ENCODE measurements at places on chromosomes 13 and 19.
A peak's percentile ranks its signal among the peaks of the same experiment; 100 is the strongest.

- no peak for DNase-seq
These were observed 61.2 kb upstream of the ARGLU1 start for GRCh38 chr13:106628936-106629659.

- DNase-seq: no peak
These were observed 321.7 kb downstream of the DCT start for GRCh38 chr13:94157705-94158218.

- no peak for DNase-seq
These were observed 1289.4 kb downstream of the PCDH9 start for GRCh38 chr13:65940720-65941119.

DNA sequence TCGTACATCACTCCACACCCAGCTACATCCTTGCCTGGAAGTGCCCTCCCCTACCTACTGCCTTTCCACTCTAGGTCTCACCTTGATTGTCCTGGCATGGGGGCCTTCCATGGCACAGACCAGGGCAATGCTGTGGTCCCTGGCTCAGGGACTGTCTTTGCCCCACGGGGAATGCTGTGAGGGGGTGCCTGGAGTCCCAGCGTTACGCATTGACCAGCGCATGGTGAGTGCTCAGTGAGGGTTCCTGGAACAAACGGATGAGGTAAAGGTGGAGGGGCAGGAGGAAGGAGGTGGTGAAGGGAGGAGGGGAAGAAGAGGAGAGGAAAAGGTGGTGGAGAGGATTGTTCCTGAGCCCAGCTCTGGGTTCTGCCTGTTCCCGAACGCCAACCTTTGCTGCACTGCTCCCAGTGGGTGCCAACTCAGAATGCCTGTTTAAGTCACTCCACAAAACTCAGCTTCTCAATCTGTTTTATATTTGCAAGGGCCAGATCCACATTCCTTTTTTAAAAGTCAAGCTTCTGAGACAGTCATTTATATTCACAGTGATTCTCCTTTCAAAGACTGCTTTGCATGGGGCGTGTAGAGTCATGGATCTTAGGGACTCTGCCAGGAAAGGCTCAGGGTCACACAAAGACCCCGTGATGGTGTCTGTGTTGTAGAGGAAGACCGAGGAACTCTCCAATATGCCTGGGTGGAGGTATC lies 40.8 kb downstream of the CHST8 start:
- no peak for DNase-seq

- peak; percentile 92 for DNase-seq
These were observed at the start of gene ZSWIM4 for GRCh38 chr19:13794757-13795589. Gene ZSWIM4 (plus strand): TSS chr19:13795443. CDS start chr19:13795649, 206 bp downstream.

- no peak for DNase-seq
These were observed 9.7 kb upstream of the STRN4 start for GRCh38 chr19:46755853-46756543.

GRCh38 chr19:53311044-53311443 lies 22.5 kb upstream of the ZNF845 start:
- DNase-seq: no peak

DNA sequence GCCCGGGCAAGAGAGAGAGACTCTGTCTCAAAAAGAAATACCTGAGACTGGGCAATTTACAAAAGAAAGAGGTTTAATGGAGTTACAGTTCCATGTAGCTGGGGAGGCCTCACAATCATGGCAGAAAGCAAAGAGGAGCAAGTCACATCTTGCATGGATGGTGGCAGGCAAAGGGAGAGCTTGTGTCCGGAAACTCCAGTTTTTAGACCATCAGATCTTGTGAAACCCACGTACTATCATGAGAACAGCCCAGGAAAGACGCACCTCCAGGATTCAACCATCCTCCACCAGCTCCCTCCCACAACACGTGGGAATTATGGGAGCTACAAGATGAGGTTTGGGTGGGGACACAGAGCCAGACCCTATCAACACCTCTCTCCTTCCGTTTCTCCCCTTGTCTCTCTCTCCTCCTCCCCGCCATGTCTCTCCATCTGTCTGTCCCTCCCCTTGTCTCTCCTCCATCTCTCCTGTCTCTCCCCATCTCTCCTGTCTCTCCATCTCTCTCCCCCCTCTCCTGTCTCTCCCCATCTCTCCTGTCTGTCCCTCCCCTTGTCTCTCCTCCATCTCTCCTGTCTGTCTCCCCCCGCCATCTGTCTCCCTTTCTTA lies 10.0 kb downstream of the POLR2E start:
- no peak for DNase-seq

- DNase-seq: no peak
These were observed 5.2 kb downstream of the EFNB2 start for GRCh38 chr13:106530171-106530851.

DNA sequence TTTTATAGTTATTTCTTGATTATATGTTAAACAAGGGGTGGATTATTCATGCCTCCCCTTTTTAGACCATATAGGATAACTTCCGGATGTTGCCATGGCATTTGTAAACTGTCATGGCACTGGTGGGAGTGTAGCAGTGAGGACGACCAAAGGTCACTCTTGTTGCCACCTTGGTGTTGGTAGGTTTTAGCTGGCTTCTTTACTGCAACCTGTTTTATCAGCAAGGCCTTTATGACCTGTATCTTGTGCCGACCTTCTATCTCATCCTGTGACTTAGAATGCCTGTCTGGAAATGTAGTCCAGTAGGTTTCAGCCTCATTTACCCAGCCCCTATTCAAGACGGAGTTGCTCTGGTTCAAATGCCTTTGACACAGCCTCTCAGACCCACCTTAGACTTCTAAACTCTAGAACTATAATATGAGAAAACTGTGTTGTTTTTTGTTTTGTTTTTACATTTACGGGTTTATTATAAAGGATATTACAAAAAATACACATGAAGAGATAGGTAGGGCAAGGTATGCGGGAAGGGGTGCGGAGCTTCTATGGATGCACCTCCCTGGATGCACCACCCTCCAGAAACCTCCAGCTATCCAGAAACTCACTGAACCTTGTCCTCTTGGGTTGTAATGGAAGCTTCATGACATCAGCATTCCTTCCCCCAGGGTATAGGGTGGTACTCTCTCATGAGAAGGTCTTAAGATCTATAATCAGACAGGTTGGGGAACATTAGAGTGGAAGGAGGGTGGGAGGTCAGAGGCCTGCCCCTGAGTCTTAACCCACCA lies 15.8 kb upstream of the SPRYD7 start:
- DNase-seq: no peak

DNA sequence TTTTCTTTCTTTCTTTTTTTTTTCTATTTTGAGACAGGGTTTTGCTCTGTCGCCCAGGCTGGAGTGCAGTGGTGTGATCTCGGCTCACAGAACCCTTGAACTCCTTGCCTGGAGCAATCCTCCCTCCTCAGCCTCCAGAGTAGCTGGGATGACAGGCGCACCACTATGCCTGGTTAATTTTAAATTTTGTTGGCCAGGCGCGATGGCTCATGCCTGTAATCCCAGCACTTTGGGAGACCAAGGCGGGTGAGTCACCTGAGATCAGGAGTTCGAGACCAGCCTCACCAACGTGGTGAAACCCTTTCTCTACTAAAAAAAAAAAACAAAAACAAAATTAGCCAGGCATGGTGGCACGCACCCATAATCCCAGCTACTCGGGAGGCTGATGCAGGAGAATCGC lies 8.7 kb upstream of the SBNO2 start:
- DNase-seq: no peak

DNA sequence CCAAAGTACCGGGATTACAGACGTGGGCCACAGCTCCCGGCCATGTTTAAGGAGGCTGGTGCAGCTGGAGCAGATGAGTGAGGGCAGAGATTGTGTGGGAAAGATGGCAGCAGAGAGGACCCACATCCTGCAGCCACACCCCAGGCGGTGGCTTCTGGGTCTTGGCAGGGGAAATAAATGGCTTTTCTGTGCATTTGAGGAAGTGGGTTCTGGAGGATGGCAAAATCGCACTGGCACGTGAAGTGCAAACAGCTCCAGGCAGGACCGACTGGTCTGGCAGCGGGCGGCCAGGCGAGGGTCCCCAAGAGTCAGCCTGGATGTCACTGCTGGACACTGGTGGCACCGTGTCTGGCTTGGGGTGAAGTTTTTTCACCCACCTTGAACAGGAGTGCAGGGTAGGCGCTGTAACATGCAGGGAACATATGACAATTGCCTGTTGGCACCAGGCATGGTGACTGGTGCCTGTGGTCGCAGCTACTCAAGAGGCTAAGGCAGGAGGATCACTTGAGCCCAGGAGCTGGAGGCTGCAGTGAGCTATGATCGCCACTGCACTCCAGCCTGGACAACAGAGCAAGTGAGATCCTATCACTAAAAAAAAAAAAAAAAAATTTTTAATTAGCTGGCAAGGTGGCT lies 8.4 kb downstream of the B3GNT3 start:
- no peak for DNase-seq

GRCh38 chr13:102897371-102898138 lies 51.7 kb downstream of the ERCC5 start:
- DNase-seq: no peak

DNA sequence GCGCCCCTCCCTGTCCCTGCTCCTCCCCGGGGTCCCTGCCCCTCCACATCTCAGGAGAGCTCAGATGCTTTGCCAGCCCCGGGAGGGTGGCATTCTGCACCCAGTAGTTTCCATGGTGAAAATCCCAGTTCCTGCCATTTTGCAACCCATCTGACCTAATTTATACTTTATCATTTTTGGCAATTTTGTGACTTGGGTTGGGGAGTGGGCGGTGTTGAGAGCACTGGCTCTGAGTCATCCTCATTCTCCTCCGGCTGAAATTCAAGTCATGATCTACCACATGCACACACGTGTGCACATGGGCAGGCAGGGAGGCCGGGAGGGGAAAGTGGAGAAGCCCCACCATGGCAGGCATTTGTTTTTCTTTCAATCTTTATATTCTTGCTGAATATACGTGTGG lies 208.6 kb downstream of the URI1 start:
- DNase-seq: no peak

DNA sequence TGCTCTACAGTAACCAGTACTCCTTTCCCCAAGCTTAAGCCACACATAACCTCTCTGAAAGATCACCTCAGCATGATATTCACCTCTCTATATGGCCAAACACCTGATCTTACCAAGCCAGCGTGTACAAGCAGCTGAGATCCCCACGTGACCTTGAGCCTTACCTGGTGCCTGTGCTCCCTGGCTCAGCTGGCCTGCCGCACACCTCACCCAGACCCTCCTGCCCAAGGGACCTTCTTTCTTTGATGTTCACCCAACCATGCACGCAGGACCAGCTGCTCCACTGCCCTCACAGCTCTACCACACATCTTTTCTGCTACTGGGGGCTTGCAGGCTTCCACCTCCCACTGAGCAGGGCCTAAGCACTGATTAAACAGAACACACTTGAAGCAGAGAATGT lies 9.0 kb downstream of the DHRS12 start:
- DNase-seq: no peak

GRCh38 chr13:42477596-42478190 lies 96.3 kb upstream of the TNFSF11 start:
- DNase-seq: no peak

- DNase-seq: no peak
These were observed 17.7 kb upstream of the RUBCNL start for GRCh38 chr13:46404733-46405100.

GRCh38 chr19:31332096-31332495 lies 17.1 kb downstream of the TSHZ3 start:
- DNase-seq: no peak

DNA sequence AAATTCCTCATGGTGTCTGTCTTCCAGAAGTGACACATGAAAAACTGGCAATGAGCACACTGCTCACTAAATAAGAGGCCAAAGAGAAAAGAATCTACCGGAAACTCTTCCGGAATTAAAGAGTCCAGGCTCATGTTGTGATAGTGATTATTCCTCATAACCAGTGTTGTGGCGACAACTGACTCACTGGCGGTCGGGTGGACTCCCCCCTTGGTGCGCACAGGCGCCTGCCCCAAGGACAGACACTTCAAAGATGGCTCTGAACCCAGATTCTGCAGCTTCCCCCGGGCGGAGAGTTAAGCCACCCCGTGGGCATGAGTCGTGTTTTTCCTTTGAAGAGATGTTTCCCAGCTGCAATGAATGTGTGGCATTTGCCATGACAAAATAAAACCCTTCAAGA lies 10.3 kb downstream of the IL17D start:
- no peak for DNase-seq

GRCh38 chr13:80116107-80116506 lies 224.8 kb downstream of the SPRY2 start:
- no peak for DNase-seq

- DNase-seq: no peak
These were observed 257.2 kb downstream of the DIAPH3 start for GRCh38 chr13:59906413-59907049.

DNA sequence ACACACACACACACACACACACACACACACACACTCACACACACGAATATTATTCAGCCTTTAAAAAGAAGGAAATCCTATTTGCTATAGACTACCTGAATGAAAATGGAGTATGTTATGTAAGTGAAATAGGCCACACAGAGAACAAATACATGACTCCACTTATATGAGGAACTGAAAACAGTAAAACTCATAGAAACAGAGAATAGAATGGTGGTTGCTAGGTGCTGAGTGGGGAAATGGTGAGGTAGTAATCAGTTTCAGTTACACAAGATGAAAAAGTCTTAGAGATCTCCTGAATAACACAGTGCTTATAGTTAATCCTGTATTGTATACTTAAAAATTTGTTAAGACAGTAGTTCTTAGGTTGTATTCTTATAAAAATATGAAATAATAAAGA lies 8.2 kb downstream of the ZNF677 start:
- DNase-seq: no peak

DNA sequence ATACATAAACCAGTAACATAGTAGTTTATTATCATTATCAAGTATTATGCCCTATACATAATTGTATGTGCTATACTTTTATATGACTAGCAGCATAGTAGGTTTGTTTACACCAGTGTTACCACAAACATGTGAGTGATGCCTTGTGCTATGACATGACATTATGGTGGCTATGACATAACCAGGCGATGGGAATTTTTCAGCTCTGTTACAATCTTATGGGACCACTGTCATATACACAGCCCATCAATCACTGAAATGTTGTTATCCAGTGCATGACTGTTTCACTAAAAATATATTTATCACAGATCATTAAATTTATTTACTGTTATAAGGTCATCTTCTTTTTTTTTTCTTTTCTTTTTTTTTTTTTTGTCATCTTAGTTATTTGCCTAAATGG lies 674.5 kb downstream of the PCDH17 start:
- DNase-seq: no peak

DNA sequence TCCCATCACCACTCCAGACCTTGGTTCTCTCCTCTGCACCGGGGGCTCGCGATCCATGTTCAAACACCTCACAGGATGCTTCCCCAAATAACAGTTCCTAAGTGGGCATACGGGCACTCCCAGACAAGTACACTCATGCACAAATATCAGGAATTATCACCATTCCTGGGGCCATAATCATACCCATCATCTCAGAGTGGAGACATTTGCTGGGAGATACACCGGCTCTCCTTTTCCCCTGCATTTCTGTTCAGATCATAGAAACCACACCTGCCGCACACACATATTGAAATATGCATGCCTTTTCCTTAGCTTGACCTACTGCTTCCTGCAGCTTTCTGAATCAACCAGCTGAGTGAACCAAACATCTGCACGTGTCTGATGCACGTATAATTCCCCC lies 33.9 kb upstream of the MBNL2 start:
- DNase-seq: no peak

- peak; percentile 45 for DNase-seq
These were observed 3.0 kb upstream of the SLC6A16 start for GRCh38 chr19:49327878-49328544.

- DNase-seq: no peak
These were observed 19.8 kb upstream of the FXYD3 start for GRCh38 chr19:35095667-35096368.
